SJCRH30 (cell line): ENCODE measurements at places on chromosomes 13 and 19. TPM values are rescaled to one million over a fixed set of nuclear protein-coding genes. Genes with fewer than 3 reads are reported as not detected.

GRCh38 chr19:17794731-17795494 lies at the start of gene B3GNT3:
Gene B3GNT3 (plus strand): TSS chr19:17795138. CDS start chr19:17807808, 12,670 bp downstream.
- no peaks in the 10 kb centered on the region for H3K36me3 ChIP-seq
- no peak within 1 kb of the TSS for H3K27ac ChIP-seq
- peaks cover 56% of the 10 kb centered on the region for H3K27me3 ChIP-seq
- H3K4me3 ChIP-seq = no peak within 1 kb of the TSS
- no peaks in the 10 kb centered on the region for H3K4me1 ChIP-seq

GRCh38 chr13:30303269-30303668 lies 4.1 kb downstream of the KATNAL1 start:
- H3K36me3 ChIP-seq = no peaks in the 10 kb centered on the region
- no peaks in the 10 kb centered on the region for H3K27me3 ChIP-seq
- DNase-seq = no peak
- no peak overlapping the region for H3K27ac ChIP-seq
- no peak overlapping the region for H3K4me3 ChIP-seq
- H3K4me1 ChIP-seq = no peaks in the 10 kb centered on the region; the same call in 1 of the 2 replicates

GRCh38 chr19:42200116-42200715 lies 17.3 kb downstream of the DEDD2 start:
- H3K36me3 ChIP-seq = peaks cover 7% of the 10 kb centered on the region; the same call in 1 of the 2 replicates
- no peaks in the 10 kb centered on the region for H3K27me3 ChIP-seq
- H3K4me1 ChIP-seq = no peaks in the 10 kb centered on the region
- H3K27ac ChIP-seq = no peak overlapping the region
- DNase-seq = no peak
- H3K4me3 ChIP-seq = no peak overlapping the region

DNA sequence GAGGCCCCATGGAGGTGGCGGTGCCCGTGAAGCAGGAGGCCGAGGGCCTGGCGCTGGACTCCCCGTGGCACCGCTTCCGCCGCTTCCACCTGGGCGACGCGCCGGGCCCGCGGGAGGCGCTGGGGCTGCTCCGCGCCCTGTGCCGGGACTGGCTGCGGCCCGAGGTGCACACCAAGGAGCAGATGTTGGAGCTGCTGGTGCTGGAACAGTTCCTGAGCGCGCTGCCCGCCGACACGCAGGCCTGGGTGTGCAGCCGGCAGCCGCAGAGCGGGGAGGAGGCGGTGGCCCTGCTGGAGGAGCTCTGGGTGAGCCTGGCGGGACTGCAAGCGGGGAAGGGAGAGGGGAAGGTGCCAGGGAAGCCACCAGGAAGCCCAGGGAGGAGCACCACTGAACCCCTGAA lies 5.8 kb downstream of the ZNF444 start:
- no peak overlapping the region for H3K27ac ChIP-seq
- H3K4me3 ChIP-seq = no peak overlapping the region
- no peaks in the 10 kb centered on the region for H3K27me3 ChIP-seq
- no peaks in the 10 kb centered on the region for H3K4me1 ChIP-seq

GRCh38 chr19:12484011-12484370 lies 625 bp downstream of the ZNF709 start:
- DNase-seq = no peak
- peaks cover 3% of the 10 kb centered on the region; the same call in 1 of the 2 replicates for H3K36me3 ChIP-seq
- H3K27me3 ChIP-seq = no peaks in the 10 kb centered on the region

DNA sequence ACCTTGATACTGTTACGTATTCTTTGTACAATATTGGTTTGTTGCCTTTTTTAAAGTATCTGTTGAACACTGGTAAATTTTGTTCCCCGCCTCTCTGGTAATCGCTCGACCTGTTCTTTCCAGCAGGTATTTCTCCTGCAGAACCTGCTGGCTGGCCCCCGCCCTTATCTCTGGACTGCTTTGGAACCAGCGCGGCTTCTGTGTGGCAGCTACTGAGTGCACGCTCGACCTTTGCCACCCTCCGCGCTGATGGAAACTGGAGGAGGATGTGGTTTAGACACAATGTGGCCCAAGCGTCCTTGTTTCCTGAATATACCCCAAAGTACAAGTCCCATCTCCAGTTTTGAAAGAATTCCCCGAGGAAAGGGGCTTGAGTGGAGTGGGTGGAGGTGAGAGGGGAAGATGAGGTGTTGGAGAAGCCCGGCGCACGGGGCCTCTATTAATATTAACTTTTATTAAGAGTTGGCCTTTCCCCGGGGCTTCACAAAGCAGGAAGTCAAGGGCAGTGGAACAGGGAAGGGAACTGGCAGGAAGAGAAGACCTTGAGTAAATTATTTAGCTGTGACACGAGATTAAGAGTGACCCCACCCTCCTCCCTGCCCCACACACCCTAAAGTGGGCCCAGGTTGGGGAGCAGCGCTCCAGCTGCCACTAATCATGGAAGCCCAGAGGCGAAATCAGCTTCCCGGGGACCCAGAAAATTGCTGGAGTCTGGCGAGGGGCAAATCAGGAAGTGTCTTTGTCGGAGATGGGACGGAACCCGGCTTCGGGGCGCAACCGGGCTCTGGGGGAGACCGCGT lies 16.0 kb downstream of the CDX2 start:
- H3K4me1 ChIP-seq = no peaks in the 10 kb centered on the region
- no peak overlapping the region for H3K4me3 ChIP-seq
- peaks cover 12% of the 10 kb centered on the region; the same call in 1 of the 2 replicates for H3K27me3 ChIP-seq
- DNase-seq = no peak

GRCh38 chr19:49590971-49591730 lies at the start of gene PRR12:
Gene PRR12 (plus strand): TSS chr19:49591182. CDS start chr19:49591655, 473 bp downstream.
- H3K4me3 ChIP-seq = peak within 1 kb of the TSS; percentile 86
- peak within 1 kb of the TSS; percentile 54 for H3K27ac ChIP-seq
- H3K36me3 ChIP-seq = peaks cover 17% of the 10 kb centered on the region

GRCh38 chr19:35056513-35057063 lies 15.1 kb downstream of the HPN start:
- H3K4me1 ChIP-seq = no peaks in the 10 kb centered on the region
- H3K4me3 ChIP-seq = no peak overlapping the region
- H3K27ac ChIP-seq = no peak overlapping the region
- H3K36me3 ChIP-seq = no peaks in the 10 kb centered on the region

- no peaks in the 10 kb centered on the region for H3K4me1 ChIP-seq
- no peaks in the 10 kb centered on the region for H3K27me3 ChIP-seq
- H3K27ac ChIP-seq = peak overlapping the region; percentile 45
- no peaks in the 10 kb centered on the region for H3K36me3 ChIP-seq
- H3K4me3 ChIP-seq = peak overlapping the region; percentile 42
- peak; percentile 84 for DNase-seq
Measured at GRCh38 chr19:51681286-51681941, 11.7 kb upstream of the SPACA6 start.

GRCh38 chr19:10270180-10270615 lies 722 bp upstream of the ICAM1 start:
- no peaks in the 10 kb centered on the region for H3K4me1 ChIP-seq
- no peak overlapping the region for H3K27ac ChIP-seq
- no peaks in the 10 kb centered on the region for H3K27me3 ChIP-seq

DNA sequence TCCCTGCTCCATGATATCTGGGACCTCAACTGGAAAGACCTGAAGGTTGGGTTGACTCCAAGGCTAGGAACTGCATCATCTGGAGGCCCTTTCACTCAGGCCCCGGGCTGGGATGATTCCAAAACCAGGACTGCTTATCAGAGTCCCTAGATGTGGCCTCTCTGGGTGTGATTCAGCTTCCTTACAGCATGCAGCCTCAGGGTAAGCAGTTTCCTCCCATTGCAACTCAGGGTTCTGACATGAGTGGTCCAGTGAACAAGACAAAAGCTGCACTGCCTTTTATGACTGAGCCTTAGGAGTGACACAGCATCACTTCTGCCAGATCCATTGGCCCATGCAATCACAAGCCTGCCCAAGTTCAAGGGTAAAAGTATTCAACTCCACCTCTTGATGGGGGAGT lies 502.8 kb downstream of the COG6 start:
- H3K4me1 ChIP-seq = peaks cover 16% of the 10 kb centered on the region
- no peaks in the 10 kb centered on the region for H3K36me3 ChIP-seq
- H3K27me3 ChIP-seq = no peaks in the 10 kb centered on the region
- H3K4me3 ChIP-seq = no peak overlapping the region
- no peak for DNase-seq
- no peak overlapping the region for H3K27ac ChIP-seq

DNA sequence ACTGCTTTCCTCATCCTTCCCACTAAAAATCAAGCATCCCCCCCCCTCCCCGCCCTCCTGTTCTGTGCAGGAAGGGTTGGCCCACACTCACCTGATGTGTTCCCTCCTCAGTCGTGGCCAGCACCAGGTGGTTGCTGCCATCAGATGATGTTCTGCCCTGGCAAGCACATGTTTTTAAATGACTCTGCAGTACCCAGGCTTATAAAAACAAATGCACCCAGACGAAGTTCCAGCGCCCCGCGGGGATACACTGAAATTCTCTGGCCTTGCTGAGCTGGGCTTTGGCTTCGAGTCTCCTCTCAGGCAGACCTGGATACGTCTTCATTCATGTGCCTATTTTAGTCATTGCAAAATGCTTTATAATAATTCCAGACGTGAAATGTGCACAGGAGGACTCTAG lies 316.3 kb downstream of the DLEU7 start:
- H3K4me1 ChIP-seq = peaks cover 26% of the 10 kb centered on the region
- H3K4me3 ChIP-seq = no peak overlapping the region
- H3K36me3 ChIP-seq = no peaks in the 10 kb centered on the region
- no peaks in the 10 kb centered on the region for H3K27me3 ChIP-seq
- no peak for DNase-seq

GRCh38 chr19:17073869-17074633 lies 1.2 kb downstream of the HAUS8 start:
- H3K36me3 ChIP-seq = peaks cover 19% of the 10 kb centered on the region
- H3K4me3 ChIP-seq = peak overlapping the region; percentile 87
- peak overlapping the region; percentile 96 for H3K27ac ChIP-seq
- no peaks in the 10 kb centered on the region; the same call in 1 of the 2 replicates for H3K4me1 ChIP-seq

GRCh38 chr19:40640744-40641143 lies 39.6 kb downstream of the LTBP4 start:
- 0 out of 2 replicates have a peak, but pooled peaks cover 9% of the 10 kb centered on the region for H3K4me1 ChIP-seq
- H3K27me3 ChIP-seq = peaks cover 2% of the 10 kb centered on the region; the same call in 1 of the 2 replicates
- H3K4me3 ChIP-seq = no peak overlapping the region
- no peaks in the 10 kb centered on the region for H3K36me3 ChIP-seq
- no peak overlapping the region for H3K27ac ChIP-seq
- DNase-seq = no peak

DNA sequence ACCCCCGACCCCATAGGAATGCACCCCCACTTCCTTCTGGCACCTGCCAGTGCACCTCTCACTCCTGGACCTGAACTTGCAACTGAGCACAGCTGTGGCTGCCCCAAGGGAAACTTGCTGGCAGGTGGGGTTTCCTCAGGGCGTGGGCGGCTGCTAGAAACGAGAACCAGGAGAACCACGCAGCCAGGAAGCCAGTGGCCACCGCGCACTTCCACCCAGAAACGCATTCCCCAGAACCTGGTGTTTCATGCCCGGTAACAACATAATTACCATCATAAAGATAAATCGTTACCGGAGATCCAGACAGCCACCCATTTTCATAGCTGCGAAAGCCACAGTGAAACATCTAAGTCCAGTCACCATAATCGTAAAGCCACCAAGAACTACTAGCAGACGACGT lies 75.2 kb upstream of the C13orf46 start:
- DNase-seq = no peak
- no peak overlapping the region for H3K27ac ChIP-seq
- no peaks in the 10 kb centered on the region for H3K27me3 ChIP-seq
- no peaks in the 10 kb centered on the region for H3K36me3 ChIP-seq
- no peak overlapping the region for H3K4me3 ChIP-seq

DNA sequence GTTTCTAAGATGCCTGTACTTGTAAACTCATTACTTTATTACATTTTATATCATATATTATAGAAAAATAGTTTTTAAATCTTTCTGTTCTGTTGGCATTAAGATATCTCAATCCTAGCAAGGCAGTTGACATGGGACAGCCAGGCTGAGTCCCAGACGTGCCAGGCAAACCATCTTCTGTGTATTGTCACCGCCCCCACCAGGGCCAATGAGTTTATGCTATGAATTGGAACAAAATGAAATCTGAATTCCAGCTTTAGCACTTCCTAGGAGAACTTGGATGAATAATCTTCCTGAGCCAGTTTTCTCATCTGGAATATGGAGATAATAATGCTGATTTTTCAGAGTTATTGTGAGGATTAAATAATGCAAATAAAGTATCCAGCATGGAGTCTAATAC lies 79.9 kb upstream of the GSX1 start:
- no peak overlapping the region for H3K4me3 ChIP-seq
- no peaks in the 10 kb centered on the region; the same call in 1 of the 2 replicates for H3K4me1 ChIP-seq
- no peaks in the 10 kb centered on the region; the same call in 1 of the 2 replicates for H3K27me3 ChIP-seq
- no peak for DNase-seq
- H3K36me3 ChIP-seq = no peaks in the 10 kb centered on the region

GRCh38 chr13:23928985-23929384 lies 31.7 kb upstream of the C1QTNF9B start:
- no peaks in the 10 kb centered on the region for H3K4me1 ChIP-seq
- H3K27ac ChIP-seq = no peak overlapping the region
- H3K4me3 ChIP-seq = no peak overlapping the region
- H3K27me3 ChIP-seq = 0 out of 2 replicates have a peak, but pooled peaks cover 4% of the 10 kb centered on the region
- DNase-seq = peak; percentile 17

DNA sequence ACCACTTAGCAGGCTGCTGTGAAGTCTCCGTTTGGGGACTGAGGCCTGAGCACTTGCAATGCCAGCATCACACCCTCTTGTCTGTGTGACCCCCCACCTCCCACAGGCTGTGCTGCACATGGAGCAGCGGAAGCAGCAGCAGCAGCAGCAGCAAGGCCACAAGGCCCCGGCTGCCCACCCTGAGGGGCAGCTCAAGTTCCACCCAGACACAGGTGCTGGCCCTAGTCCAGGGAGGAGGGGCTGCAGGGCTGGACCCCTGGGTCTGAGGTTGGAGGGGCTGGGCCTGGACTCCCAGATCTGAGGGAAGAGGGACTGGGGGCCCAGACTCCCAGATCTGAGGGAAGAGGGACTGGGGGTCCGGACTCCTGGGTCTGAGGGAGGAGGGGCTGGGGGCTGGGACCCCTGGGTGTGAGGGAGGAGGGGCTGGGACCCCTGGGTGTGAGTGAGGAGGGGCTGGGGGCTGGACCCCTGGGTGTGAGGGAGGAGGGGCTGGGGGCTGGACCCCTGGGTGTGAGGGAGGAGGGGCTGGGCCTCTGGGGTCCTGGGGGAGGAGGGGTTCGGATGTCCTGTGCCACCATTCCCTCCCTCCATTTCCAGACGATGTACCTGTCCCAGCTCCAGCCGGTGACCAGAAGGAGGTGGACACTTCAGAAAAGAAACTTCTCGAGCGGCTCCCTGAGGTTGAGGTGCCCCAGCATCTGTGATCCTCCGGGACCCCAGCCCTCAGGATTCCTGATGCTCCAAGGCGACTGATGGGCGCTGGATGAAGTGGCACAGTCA lies 11.6 kb upstream of the DHDH start:
- no peak overlapping the region for H3K27ac ChIP-seq
- peaks cover 9% of the 10 kb centered on the region for H3K36me3 ChIP-seq
- no peaks in the 10 kb centered on the region for H3K27me3 ChIP-seq
- H3K4me3 ChIP-seq = no peak overlapping the region

Gene CCDC8
- total RNA-seq = 39.7 and 41.8 TPM in 2 replicates

Gene RFPL4AL1
- 0.61 and 1.1 TPM in 2 replicates for total RNA-seq

Gene OR7D2
- 0.05 and 0.14 TPM in 2 replicates for total RNA-seq

Gene TLE2
- total RNA-seq = 3.7 and 4.7 TPM in 2 replicates

Gene FGF14
- 0.02 TPM in 1 of 2 replicates, not detected in the other for total RNA-seq

Gene ZNF471
- 2.5 and 3.4 TPM in 2 replicates for total RNA-seq

Gene ADGRE1
- total RNA-seq = not detected in 2 replicates

Gene CRLF1
- 20.6 and 22.1 TPM in 2 replicates for total RNA-seq
